ENCODE measurements at places on chromosomes 12 and 14.
A peak's percentile ranks its signal among the peaks of the same experiment; 100 is the strongest.

DNA sequence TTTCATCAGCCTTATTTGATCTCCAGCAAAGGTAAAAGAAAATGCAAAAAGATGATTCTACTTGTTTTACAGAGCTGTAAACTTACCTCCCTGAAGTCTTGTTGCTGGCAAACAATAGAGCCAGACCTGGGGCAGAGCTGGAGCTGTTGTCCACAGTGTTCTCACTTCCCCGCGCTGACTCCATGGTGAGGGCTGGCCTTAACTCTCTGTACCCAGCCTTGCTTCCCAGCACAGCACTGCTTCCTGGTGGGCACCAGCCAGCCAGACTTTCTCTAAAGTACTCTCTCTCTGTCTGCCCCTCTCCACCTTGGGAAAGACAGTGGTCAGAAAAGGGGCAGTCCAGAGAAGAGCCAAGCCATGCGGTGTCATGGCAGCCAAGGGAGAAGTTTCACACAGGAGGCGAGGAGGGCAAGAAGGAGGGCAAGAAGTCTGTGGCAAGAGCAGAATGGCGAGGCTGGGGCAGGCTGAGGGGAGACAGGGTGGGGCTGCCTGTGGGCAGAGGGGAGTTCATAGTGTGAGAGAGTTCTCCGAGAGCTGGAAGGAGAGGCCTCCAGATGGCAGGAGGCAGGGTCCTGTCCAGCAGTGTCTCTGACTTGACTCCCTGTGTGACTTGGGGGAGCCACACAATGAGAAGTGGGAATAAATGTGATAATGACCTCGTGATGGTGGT is 9.3 kb downstream of the EVL start:
- no peak for DNase-seq

DNA sequence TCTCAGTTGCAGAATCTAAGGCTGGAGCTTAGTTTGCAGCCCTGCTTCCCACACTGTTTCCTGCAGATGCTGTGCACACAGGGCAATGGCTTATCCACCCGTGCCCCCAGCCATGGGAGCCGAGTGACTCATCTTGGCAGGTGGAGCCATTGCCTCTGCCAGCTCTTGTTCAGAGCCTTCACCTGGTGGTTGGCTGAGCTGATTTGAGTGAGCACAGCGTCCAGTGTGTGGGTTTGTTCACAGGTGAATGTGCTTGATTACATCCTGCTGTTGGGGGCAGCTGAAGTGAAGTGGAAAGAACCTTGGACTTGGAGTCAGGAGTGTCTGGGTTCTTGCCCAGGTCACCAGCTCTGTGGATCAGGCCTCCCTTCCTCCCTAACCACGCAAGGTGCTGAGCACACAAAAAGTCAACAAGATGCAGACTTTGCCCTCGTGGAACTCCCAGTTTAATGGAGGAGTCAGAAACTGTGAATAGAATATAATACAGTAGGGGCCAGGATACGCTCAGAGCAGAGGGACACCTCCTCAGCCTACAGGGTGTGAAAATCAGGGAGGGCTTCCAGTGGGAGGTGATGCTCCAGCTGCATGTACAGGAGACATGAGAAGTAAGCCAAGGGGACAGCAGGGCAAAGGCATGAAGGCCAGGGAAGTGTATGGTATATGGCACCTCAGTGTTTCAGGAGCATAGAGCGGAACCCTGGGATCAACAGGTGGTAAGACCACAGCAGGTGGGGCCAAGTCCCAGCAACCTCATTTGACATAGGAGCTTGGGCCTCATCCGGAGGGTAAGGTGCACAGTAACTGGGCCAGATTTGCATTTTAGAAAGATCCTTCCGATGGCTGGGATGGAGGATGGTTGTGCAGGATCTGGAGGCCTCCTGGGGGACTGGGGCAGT is 22.8 kb downstream of the JDP2 start:
- no peak for DNase-seq

GRCh38 chr12:28027947-28028724 is 55.6 kb upstream of the PTHLH start:
- DNase-seq = no peak

GRCh38 chr14:102778338-102779083 is 1.3 kb downstream of the TRAF3 start:
- DNase-seq = no peak

DNA sequence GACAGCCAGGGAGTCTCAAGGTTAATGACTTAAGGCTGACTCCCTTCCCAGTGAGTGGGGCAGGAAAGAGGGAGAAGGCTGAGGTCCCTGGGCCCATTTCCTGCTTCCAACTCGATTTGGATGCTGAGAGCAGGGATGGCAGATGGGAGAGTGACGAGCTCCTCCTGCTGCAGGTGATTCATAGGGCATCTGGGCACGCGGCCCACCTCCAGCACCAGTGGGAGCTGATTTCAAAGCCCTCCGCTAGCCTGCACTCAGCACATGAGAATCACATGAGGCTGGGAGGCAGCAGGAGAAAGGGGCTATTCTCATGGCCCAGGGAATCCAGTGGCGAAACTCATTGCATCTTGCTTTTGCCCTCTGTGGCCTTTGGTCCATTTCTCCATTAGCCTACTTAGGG is 90.8 kb downstream of the SSPN start:
- no peak for DNase-seq

GRCh38 chr12:93741659-93742109 is 64.5 kb downstream of the CRADD start:
- DNase-seq = peak; percentile 28

DNA sequence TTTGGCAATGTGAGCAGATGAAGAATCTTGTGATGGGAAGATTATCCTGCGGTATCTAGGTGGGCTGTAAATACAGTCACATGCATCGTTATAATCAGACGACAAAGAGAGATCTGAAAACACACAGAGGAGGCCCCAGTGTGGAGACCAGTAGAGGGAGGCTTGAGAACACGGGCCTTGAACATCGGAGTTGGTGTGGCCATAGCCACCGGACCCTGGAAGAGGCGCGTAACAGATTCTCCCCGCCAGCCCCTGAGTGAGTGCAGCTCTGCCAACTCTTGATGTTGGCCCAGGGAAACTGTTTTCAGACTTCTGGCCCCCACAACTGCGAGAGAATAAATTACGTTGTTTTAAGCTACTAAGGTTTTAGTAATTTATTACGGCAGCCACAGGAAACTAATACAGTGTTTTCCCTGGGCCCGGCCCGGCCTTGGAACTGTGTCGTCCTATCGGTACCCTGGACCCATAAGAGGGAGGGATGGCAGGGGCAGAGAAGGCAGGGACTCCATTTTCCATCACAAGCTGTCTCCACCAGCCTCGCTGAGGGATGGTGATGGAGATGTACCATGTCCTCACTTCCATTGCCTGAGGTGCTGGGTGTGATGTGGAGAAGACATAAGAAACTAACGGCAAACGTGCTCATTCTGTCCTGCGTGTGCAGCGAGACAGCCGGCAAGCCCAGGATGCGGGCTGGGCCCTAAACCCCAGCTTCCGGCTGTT is 91.6 kb downstream of the NTF3 start:
- no peak for DNase-seq

DNA sequence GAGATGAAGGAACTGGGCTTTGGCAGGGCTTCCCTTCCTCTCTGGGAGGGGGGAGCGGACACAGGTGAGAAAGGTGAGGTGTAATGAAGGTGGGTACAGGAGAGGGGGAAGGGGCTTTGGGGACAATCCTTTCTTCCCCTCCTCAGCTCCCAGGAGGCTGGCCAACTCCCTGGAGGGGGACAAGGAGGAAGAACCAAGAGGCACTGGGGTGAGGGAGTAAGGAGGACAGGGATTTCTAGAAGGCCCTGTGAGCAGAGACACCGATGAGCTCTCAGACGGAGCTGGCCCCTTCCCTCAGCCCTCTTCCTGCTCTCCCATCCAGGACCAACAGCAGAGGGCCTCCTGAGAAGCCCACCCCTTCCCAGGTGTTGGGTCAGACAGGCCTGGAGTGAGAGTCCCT is 53.4 kb downstream of the PLEKHG3 start:
- no peak for DNase-seq

DNA sequence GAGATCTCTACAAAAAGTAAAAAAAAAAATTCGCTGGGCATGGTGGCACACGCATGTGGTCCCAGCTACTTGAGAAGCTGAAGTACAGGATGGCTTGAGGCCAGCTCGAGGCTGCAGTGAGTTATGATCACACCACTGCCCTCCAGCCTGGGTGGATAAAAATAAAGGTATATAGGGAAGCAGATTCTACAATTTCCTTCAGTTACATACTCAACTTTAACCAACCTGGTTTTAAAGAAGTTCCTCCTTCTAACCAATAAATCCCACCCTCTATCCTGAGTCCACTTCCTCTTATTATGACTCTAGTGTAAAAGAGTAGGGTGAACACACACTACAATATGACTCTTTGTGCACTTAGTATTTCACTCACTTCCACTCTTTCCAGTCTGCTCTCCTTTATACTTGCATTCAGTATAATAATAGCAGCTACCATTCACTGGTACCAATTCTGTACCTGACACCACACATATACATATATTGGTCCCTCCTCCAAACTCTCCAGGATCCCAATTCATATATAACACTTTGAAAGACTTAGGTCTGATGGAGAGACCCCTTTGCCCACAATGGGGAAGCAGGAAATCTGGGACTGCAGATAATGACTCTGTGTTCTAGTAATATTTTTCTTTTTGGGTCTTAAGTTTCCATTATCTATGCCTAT is 2.3 kb downstream of the ARF3 start:
- DNase-seq = no peak

- peak; percentile 62 for DNase-seq
Measured at GRCh38 chr12:114508529-114509129, 102.7 kb upstream of the TBX5 start.

GRCh38 chr14:51023964-51024363 is 70.9 kb downstream of the TRIM9 start:
- no peak for DNase-seq

DNA sequence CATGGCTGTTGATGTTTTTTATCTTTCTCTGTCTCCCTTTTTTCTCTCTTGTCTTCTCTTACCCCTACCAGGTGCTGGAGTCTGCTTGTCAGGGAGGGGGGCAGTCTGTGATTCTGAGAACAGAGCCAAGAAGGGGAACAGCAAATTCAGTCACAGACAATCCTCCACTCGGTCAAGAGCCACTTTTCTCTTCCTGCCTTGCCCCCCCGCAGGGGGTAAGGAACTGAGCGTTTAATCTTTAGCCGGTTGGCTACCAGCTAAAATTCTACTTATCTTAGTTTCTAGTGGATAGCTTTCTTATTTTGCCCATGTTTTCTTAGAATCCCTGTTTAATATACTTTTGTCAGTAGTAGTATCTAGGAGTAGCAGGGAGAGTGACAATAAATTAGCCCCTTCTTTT is 1.9 kb downstream of the RIMKLB start:
- DNase-seq = no peak
